Stimulated activated CD8-positive, alpha-beta memory T cell treated with anti-CD3 and anti-CD28 coated beads, Interleukin-15, amount 100 ng/mL, for 48 hours (primary cell): ENCODE measurements at places on chromosomes 3 and 15.

DNA sequence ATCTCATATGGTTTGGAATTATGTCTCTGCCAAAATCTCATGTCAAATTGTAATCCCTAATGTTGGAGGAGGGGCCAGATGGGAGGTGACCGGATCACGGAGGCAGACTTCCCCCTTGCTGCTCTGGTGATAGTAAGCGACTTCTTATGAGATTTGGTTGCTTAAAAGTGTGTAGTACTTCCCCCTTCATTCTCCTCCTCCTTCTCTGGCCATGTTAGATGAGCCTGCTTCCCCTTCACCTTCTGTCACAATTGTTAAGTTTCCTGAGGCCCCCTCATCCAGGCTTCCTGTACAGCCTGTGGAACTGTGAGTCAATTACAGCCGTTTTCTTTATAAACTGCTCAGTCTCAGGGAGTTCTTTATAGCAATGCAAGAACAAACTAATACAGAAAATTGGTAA is 51.1 kb downstream of the NEDD4 start:
- no peak for DNase-seq

GRCh38 chr15:35485411-35485810 is 60.6 kb downstream of the DPH6 start:
- DNase-seq: no peak

GRCh38 chr3:21273259-21274025 is 477.6 kb downstream of the ZNF385D start:
- no peak for DNase-seq

DNA sequence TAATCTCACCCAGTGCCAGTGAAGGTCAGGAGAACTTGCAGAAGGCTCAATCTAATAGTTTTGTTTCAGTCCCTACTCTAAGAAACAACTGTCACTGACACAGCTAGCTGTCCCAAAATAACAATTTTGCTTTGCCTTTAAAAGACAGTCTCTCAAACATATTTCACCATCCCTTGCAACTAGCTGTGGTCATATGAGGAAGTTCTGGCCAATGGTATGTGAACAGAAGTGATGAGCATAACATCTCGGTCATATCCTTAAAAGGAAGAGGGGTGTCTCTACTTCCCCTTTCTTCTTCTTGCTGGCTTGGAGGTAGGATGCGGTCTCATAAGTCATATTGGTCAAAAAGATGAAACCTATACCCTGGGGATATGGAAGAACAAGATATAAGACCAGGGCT is 198.1 kb downstream of the NEK10 start:
- no peak for DNase-seq

DNA sequence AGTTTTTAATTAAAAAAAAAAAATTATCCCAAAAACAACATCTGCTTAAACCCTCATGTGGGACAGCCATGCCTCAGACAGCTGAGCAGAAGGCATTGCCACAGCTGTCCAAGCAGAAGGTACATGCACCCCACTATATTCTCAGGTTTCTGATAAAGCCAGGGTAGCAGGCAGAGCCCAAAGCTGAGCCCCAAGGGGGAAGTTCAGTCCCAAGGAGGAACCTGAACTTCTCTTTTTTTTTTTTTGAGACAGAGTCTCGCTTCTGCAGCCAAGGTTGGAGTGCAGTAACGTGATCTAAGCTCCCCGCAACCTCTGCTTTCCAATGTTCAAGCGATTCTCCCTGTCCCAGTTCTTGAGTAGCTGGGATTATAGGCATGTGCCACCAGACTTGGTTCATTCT is 33.2 kb downstream of the MKRN2 start:
- DNase-seq: no peak

DNA sequence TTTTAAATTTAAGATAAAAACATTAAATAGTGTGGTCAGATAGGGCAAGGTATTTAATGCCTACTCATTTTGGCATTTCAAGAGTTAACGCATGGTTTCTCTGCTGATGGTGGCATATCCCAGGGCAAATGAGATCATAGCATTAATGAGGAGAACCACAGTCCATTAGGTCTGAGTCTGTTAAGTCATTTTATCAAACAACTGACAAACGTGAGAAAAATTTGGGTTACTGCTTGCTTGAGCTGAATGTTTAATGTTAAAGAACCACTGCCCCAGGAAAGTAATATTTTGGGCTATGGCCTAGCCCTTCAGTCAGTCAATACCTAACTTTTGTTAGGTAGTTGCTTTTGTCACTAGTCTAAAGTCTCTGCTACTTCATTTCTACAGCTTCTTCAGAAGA is 37.9 kb upstream of the SLC2A2 start:
- no peak for DNase-seq

GRCh38 chr3:65251375-65251774 is 563.6 kb upstream of the ADAMTS9 start:
- no peak for DNase-seq

DNA sequence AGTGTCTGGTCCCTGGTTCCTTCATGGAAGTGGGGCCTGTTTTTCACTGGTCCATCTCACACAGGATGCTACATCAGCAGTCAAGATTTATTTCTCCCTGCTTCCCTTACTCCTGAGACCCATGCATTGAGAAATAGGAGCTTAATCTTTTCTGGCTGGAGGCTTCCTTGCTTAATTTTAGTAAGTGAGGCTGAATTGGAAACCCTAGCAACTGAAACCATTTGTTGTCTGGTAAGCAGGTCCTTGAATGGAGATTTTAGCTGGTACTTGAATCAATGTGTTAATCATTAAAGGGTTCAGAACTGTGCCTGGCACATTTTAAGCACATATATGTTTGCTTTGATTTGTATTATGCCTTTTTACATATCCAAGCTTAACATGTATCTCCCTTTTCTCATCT is 20.2 kb upstream of the MEF2A start:
- no peak for DNase-seq

DNA sequence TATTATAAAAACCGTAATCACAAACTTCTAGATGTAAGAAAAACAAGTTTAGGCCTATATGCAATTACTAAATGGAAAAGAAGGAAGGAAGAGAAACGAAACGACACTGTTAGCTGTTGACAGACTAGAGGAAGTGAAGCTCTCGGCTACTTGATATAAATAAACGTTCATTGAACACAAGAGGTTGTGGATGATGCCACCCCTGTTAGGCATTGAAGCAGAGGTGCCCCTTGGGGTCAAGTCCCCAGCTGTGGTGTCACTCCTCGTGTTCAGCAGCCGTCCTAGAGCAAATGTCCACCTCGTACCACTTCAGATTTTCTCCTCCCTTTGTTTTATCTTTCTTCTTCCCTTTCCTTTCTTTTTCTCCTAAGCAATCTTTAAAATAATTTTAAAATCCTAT is 146.5 kb upstream of the UBE2E1 start:
- no peak for DNase-seq

GRCh38 chr3:52777127-52777958 is at the start of gene ITIH1:
Gene ITIH1 (plus strand): TSS chr3:52777599. CDS start chr3:52777616, 17 bp downstream.
- no peak for DNase-seq

DNA sequence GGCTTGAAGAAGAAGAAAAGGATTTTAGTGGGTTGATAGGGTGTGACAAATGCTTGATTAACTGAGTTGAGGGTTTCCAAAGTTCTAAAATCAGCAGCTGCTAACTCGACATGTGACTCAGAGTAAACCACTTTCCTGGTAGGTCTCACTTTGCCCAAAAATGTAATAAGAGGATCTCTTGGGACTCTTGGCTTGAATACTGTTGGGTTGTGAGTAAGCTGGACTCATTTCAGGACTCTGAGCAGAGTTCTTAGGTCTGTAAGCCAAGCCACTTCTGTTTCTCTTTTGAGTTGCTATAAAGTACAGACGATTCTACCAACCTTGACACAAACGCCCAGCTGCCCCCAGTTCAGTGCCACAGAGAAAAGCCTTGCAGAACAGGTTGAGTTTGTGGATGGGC is 241.1 kb downstream of the ZNF621 start:
- DNase-seq: no peak

DNA sequence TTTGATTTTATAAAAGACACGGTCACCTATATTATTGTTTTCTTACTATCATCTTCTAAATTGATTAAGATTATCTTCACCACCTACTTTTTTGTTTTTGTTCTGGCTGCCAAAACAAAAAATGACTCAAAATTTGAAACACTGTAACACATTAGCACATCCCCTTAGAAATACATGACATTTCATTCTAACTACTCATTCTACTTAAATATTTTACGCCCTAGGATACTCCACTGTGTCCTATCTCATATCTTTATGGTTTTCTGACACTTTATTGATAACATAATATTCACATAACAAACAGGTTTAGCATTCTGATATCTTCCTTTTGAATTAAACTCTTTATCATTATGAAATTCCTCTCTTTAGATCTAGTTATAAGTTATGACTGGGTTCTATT is 656.2 kb downstream of the GBE1 start:
- no peak for DNase-seq

- no peak for DNase-seq
Measured at GRCh38 chr15:58773024-58773423, 1.9 kb downstream of the MINDY2 start.

- DNase-seq: no peak
Measured at GRCh38 chr3:193590088-193590856, 2.7 kb upstream of the OPA1 start.

GRCh38 chr3:157063469-157063868 is 96.5 kb downstream of the CCNL1 start:
- DNase-seq: no peak

GRCh38 chr15:69624155-69624520 is 171.5 kb downstream of the RPLP1 start:
- no peak for DNase-seq

DNA sequence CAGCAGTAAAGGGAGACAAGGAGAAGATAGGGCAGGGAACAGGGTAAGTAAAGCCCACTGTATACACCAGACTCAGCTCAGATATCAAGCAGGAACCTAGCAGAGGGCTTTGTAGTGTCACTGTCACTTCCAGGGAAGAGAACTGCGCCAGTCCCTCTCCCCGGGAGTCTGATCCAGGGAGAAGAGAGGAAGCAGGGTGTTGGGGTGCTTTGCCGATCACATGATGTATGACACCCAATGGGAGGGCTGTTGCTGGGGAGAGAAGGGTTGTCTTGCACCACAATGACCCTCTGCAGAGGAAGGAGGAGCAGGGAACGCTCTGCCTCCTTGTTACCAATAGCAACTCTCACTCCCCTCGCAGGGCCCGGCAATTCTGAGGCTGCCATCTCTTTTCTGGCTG is 147.2 kb upstream of the SLC2A2 start:
- no peak for DNase-seq

GRCh38 chr15:92582206-92582605 is 73.4 kb downstream of the FAM174B start:
- DNase-seq: no peak

DNA sequence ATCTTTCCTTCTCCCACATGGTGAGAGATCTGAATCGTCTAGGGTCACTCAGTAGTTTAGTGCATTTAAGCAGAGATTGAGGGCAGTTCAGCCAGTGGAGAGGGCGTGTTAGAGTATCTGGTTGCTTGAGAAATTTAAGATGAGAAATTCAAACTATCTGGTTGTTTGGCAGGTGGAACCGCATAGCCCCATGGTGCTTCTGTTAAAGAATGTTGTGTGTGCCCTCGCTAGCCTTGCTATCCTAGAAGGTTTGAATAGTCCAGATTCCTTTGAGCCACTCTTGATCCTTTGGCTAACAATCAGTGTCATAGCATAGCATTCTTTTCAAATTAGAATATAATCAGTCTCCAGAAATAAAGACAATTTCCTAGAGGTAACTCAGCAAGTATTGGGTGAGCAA is 32.1 kb downstream of the ABHD17C start:
- no peak for DNase-seq

DNA sequence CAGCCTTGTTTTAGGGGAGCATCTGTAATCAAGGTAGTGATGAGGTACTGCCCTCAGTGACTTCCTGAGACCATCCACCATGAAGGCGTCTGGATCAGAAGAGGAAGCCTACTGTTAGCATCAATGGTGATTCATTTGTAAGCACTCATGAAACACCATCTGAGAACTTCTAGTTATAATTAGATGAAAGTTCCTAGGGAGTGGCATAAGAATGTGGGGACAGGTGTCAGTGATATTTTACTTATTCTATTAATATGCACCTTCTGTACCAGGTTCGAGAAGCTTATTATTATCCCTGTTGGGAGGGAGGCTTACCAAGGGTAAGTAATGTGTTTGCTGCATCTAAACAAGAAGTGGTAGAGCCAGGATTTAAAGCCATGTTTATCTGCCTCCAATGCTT is 295.8 kb upstream of the TBL1XR1 start:
- DNase-seq: no peak

DNA sequence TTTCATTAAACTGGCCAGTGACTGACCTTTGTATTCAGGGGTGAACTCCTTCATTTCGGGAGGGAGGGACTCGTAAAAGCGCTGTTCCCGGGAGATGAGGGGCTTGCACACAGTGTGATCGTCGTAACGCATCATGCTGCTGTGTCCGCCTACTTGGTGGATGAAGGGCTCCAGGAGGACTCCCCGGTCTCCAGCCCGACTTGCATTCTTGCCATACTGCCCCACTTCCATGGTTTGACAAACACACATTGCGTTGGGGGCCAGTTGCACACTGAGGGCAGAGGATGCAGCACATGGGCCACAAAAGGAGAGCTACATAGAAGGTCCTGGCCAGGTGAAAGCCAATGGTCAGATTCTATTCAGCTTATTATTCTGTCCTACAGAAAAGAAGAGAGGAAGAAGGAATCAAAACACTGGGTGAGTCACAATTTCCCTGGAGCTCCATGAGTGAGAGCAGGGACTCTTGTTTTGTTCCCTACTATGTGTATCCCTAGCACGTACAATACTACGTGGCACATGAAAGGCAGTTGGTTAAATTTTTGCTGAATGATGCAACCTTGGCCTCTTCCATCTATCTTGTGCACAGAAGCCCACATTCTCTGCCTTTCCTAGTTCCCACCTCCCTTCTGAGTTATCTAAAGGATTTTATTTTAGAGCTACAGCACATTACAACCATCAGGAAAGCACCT is 24.2 kb upstream of the GMPPB start:
- DNase-seq: no peak

GRCh38 chr3:195187609-195188425 is 83.1 kb downstream of the XXYLT1 start:
- DNase-seq: no peak

GRCh38 chr3:184314700-184315542 is 515 bp downstream of the EIF4G1 start:
- DNase-seq: peak; percentile 38

DNA sequence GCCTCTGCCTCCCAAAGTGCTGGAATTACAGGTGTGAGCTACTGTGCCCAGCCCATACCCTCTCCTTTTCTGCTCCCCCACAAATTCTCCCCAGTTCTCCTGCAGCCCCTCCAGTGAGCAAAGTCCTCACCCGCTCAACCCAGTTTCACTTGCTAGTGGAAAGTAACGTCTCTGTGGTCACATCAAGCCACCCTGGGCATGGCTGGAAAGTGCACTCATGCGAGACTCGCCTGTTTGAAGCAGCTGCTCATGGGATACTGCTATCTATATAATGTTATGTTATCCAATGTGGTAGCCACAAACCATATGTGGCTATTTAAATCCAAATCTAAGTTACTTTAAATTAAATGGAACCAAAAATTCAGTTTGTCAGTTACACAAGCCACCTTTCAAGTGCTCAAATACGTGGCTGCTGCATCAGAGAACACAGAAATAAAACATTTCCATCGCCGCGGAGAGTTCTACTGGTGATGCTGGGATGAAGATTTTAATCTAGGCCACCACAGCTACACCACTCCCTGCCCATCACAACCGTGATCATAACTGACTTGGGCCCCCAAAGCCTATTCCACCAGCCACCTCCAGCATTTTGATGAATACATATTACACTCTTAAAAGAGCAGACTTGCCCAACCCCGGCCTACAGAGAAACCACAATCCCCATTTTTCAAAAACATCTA is 119.4 kb downstream of the LIPC start:
- no peak for DNase-seq

GRCh38 chr15:70213794-70214193 is 116.1 kb upstream of the TLE3 start:
- DNase-seq: no peak
